ENCODE measurements at places on chromosomes 4 and X.

- no peak for DNase-seq
Observed at GRCh38 chr4:41214825-41215146, 444 bp upstream of the APBB2 start.

GRCh38 chr4:174999407-174999806 lies 81.2 kb downstream of the ADAM29 start:
- no peak for DNase-seq

- DNase-seq, result no peak
Observed at GRCh38 chrX:119290476-119290875, 54.4 kb downstream of the PGRMC1 start.

GRCh38 chr4:189001971-189002450 lies 862.8 kb downstream of the TRIML1 start:
- no peak for DNase-seq

- no peak for DNase-seq
Observed at GRCh38 chr4:8010618-8011017, 71.0 kb upstream of the AFAP1 start.

DNA sequence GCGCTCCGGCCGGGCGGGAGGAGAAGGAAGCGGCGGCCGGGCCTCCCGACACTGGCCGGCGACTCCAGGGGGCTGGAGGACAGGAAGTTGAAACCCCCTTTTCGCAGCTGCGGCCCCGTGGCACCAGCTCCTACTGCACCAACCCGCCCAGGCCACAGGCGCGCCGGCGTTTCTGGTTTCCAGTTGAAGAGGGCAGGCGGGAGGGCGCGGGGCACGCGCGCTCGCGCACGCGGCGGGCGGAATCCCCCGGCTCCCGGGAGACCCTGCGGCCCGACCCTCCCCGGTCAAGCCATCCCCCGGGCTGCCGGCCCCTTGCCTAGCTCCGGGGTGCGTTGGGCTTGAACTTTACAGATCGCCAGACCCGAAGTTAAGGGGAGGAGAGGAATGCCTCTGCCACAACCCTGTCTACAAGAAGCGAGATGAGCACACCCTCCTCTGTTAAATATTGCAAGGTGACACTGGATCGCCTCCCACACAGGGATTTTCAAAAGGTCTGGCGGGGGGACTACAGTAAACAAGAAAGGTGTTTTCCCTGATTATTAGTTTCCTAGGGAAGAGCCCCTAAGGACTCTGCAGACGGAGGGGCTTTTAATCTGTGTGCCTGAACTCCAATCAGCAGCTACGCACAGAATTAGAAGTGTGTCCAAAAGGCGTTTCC lies 1.4 kb downstream of the ELOVL6 start:
- DNase-seq, result peak; percentile 48

DNA sequence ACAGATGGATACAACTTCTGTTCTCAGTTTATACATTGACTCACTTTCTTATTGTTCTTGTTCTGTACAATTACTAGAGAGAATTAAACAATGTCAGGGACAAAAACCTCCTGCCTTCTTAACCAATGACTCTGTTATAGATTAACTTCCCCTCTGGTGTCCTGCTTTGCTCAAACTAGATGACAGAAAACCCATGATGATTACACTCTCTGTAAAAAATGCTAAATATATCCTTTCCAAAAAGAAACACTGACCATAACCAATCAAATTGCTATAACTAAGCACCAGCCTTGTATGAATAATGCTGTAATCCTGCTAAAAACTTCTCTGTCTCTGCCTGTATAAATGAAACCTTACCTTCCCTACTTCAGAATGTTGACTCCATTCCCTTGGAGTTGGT lies 29.8 kb upstream of the IL13RA2 start:
- no peak for DNase-seq

DNA sequence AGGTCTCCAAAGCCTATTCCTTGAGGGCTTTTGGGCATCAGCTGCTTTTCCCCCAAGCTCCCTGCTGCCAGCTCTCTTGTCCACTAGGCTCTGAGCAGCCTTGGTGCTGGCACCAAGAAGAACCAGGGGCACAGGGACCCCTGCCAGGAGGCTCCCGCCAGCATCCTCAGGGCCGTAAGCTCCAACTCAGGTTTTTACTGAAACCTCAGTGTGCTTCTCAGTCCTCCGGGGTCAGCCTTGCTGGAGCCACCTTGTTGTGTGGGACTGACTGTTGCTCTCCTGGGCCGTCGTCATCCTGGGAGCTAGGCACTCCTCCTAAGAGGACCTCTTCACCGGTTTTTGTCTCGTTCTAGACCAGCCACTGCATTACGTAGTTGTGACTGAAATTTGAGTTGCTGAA lies 38.9 kb downstream of the NOP14 start:
- no peak for DNase-seq

GRCh38 chr4:93748373-93749291 lies 79.9 kb upstream of the ATOH1 start:
- no peak for DNase-seq

- no peak for DNase-seq
Observed at GRCh38 chr4:183960046-183960420, 54.9 kb downstream of the STOX2 start.

DNA sequence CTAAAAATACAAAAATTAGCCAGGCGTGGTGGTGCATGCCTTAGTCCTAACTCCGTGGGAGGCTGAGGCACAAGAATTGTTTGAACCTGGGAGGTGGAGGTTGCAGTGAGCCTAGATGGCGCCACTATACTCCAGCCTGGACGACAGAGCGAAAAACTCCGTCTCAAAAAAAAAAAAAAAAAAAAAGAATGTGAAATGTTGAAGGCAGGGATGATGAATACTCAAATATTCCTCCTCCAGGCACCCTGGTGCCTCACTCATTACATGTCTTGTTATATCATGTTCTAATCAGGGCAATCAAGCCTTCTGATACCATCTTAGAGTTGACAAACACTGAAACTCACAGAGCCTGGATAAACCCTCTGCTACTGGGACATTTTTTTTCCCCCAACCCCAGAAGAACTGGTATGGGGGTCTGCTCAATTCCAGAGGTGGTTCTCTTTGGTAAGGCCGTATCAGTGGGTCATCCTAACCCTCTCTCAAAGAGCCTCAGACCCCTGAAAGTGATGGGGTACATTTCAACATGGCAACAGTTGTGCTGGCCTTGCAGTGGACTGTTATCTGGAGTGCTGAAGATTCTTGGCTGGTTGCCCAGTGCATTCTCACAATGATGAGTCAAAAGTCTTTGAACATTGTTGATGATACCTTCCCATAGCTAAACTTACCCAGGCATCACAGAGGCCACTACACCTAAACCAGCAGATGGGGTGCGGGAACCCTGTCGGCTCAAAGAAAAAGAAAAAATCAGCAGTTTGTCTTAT lies 2.4 kb upstream of the SH3KBP1 start:
- peak; percentile 26 for DNase-seq

DNA sequence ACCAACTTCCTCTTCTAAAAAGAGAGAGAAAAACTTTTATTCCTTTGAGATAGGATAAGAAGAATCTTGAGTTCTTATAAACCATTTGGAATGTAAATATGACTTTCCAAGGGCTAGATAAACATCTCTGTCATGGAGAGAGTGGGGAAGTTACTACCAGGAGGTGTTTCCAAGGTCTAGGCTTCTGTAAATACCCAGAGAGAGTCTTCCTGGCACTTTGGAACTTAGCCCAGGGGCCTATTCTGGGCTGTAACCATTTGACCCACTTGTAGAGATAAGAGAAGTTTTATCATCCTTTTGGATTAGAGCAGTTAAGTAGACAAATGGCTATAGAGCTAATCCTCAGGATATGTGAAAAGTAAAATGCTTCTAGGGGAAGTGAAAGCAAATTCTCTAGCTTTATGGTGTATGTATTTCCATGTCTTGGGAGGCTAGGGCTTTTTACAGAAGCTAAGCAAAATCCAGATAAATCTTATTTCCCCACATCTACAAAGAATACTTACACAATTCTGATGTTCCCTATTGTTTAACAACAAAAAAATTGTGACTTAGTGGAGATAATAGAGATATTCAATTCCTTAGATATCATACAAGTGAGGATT lies 51.1 kb downstream of the MCUB start:
- DNase-seq, result no peak

- DNase-seq, result no peak
Observed at GRCh38 chr4:127708985-127709384, 21.2 kb upstream of the SLC25A31 start.

DNA sequence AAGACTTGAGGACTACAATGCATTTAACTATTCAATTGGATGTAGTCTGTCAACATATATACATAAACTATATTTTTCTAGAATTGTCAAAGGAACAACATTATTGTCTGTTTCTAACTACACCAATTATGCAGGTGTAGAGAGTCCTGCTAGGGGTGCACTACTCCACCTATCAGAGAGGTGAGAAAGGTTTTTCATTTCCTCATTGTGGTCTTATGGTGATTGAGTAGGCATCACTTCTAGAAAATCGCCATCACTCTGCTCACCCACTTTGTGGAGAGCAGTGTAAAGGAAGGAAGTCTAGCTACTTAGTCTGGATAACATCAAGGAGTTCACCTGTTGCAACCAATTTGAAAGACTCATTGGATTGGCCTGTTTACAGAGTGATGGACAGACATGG lies 4.4 kb upstream of the ADH1C start:
- DNase-seq, result no peak

- no peak for DNase-seq
Observed at GRCh38 chr4:38105475-38106220, 145.4 kb downstream of the PTTG2 start.

DNA sequence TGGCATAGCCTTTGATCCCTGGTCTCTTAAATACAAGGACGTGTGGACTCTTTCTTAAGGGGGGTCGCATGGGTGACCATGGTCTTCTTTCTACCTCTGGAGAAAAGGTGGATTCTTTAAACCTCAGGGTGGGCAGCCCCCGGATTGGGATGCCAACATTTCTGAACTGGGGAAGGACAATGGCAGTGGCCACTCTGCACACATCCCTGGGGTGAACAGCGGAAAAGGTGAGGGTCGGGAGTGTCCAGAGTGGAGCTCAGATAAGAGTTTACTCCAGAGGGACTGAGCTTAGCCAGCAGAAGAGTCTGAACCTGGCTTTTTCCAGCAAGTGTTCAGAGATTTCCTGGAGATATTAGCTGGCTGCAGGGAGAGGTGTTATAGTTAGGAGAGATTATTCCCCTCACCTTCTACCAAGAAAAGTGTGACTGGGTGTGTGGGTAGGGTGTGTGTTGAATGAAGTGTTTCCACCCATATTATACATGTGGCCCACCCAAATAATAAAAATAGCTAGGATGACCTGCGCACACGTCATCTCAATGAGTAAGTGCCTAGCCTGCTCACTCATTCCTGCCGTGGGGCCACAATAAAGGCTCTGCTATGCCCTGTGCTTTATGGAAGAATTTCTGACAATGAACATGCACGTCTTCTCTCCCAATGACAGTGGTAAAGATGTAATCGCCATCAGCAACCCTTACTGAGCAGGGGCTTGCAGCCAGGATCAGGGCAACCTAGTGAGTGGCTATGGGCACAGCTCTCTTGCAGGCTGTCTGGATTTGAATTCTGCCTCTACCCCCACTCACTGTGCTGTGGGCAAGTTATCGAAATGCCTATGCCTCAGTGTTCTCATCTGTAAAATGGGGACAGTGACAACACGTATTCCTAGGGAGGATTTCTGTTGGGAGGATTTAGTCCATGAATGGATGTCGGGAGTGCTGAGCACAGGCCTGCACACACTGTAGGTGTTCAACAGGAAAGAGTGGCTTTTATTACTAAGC lies 76.6 kb downstream of the SLC2A9 start:
- no peak for DNase-seq

DNA sequence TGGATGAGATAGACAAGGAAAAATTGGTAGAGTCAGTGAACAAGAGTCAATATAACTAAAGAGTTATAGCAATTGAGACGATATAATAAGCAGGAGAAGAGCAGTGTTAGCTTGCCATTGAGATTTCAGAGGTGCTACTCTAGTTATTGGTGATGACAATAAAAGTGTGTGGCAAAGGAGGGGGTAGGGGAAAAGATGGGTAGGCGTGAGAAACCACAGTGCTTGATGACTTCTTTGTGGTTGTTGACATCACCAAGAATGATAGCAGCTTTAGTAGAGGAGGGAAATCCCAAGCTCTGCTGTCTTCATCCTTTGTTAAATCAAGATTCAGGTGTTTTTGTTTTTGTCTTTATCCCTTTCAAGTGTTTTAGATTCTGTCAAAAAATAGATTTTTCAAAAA lies 179.9 kb upstream of the PPP3CA start:
- peak; percentile 14 for DNase-seq

DNA sequence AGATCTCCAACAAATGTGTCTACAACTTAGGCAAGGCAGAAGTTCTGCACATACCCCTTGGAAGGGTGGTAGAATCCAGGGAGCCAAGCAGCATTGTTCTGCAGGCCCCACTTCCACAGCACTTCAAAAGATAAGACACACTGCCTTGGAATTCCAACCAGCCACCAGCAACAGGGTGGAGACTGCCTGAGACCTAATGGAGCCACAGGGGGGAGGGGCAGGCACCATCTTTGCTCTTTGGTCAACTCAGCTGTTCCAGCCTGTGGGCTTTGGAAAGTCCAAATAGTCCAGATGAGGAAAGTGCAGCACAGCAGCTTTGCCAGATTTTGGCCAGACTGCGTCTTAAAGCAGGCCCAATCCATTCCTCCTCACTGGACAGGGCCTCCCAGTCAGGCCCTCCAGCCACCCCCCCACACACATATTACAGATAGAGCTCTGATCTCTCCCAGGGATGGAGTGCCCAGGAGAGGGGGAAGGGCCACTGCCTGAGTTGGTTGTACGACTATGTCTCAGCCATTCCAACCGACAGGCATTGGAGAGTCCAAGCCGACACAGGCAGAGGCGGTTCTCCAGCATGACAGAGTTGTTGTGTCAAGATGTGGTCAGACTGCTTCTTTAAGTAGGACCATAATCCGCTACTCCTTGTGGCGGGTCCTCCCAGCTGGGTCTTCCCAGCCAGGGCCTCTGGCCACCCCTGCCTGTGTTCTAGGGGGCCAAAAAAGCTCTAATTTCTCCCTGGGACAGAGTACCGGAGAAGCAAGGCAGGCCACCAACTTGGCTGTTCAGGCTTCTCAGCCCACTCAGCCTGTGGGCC lies 42.5 kb upstream of the ANTXR2 start:
- no peak for DNase-seq

DNA sequence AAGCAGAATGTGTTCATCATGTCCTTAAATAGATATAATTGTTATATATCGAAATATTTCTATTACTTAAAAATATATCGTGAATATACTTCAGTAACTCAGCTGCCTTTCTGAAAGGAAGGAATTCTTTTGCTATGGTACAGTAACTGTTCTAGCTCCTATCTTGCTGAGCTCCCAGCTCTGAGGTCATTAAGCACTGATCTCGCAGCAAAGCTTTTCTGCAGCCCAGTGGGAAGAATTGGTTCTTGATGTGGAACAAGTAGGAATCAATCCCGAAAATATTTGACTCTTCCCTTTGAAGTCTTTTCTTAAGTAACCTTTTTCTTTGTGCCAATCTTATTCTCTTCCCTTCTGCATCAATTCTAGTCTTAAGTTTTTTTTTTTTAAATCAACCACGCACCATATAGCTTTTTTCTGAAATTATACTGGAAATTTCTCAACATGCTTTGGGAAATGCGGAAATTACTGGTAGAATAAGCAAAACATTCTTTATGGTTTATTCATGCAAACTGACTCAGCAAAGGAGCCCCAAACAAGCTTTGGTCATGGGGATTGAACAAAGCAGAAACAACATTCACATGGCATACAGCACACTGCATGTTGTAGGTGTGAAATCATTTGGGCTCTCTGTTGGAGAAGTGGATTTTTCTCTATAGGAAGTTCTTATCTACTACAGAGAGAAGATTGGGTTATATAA lies 428.9 kb upstream of the GNPDA2 start:
- no peak for DNase-seq

All from activated T-cell treated with anti-CD3 and anti-CD28 coated beads for 1 hour (primary cell).